ENCODE measurements at places on chromosomes 4 and X.

- peak; percentile 62 for DNase-seq
Measured at GRCh38 chr4:137125011-137125410, 407.3 kb downstream of the PCDH18 start.

- no peak for DNase-seq
Measured at GRCh38 chr4:139848028-139848427, 182.4 kb downstream of the MGST2 start.

DNA sequence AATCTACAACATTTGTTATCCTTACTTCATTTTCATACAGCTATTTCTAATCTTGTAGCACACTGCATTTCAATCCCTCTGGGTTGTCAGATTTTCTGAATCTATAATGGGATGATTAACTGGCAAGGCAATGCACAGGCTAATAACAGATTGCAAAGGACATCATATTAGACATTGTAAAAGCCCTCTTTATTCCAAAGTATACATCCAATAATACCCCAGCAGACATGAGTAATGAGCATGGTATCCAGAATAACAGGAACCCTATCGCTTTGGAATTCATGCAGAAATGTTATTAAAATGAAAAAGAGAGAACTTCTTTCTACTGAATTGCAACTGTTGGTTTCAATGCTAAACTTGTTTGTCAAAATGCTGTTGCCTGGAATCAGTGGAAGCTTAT, 122.9 kb downstream of the C4orf33 start:
- peak; percentile 42 for DNase-seq

GRCh38 chr4:38967260-38968095, 64.7 kb downstream of the TMEM156 start:
- DNase-seq = peak; percentile 39

DNA sequence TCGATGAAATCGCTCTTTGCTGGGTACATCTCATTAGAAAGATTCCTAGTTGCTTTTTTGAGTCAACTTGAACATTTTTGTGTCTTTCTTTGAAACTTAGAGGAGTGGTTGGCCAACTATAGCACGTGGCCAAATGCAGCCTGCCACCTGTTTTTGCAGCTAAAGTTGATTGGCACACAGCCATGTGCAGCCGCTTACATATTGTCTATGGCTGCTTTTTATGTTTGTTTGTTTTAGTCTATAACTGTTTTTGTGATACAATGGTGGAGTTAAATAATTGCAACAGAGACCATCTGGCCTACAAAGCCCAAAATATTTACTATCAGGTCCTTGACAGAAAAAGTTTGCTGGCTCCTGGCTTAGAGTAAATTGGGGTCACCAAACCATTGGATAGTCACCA, 86.3 kb downstream of the CLCN4 start:
- DNase-seq = no peak

Data from PC-3 (cell line).